ENCODE measurements at places on chromosomes 5 and 9.

DNA sequence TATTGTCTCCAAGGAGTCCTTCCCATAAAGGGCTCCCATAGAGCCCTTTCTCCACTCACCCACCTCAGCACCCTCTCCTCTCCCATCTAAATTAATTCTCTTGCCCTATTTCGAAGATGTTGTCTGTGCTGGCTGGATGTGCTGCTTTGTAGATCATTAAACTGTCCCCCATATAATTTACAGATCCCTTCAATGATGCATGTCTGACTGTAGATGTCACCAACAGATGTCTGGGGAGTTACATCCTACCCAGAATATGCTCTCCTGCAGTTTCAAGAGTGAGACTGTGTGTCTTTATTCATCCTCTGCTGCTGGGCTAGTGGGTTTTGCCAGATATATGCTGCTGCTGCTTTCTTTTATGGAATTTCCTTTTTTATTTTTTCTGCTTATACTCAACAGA is 351.2 kb downstream of the MLLT3 start:
- DNase-seq: no peak

GRCh38 chr5:72842816-72843215 is 26.4 kb downstream of the TNPO1 start:
- DNase-seq: no peak

GRCh38 chr9:104748359-104749031 is 1.0 kb downstream of the NIPSNAP3A start:
- no peak for DNase-seq

GRCh38 chr5:1931604-1932231 is 49.0 kb upstream of the IRX4 start:
- DNase-seq: no peak

DNA sequence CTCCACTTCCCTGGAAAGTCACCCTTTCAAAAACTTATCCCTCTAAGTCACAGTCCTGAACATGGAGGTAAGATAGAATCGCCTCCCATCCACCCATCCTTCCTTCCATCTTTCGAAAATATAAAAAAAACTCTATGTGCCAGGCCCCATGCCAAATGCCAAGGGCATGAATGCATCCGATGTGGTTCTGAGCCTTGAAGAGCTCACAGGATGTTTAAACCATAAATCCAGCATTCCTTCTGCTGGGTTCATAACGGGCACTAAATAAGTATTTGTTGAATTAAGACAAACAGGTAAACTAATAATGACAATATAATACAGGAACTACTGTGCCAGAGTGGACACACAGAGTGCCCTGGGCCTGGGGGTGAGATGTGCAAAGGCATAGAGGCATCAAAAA is 147.3 kb downstream of the TTLL11 start:
- no peak for DNase-seq

DNA sequence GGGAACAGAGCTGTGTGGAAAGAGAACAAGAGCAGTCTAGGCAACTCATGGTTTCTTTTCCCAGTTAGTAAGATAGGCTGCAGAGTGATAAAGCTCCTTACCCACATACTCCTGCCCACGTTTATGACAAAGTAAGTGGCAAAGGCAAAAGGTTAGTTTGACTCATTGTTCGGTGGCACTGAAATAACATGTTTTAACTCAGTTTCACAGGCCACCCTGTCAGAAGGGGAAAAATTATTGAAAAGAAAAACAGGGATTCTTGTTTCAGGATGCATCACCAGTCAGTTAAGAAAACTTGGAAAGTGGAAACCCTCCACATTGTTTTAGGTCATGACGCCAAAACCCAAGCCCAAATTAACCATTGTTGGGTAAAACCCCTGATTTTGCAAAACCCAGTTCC is 22.3 kb upstream of the DAB2 start:
- no peak for DNase-seq

- no peak for DNase-seq
These were observed 23.2 kb upstream of the SPTAN1 start for GRCh38 chr9:128529191-128529590.

GRCh38 chr9:122179690-122180074 is 20.0 kb downstream of the MORN5 start:
- no peak for DNase-seq

GRCh38 chr9:19804431-19804830 is 15.6 kb upstream of the SLC24A2 start:
- DNase-seq: no peak
